ENCODE measurements at places on chromosomes 4 and X.

DNA sequence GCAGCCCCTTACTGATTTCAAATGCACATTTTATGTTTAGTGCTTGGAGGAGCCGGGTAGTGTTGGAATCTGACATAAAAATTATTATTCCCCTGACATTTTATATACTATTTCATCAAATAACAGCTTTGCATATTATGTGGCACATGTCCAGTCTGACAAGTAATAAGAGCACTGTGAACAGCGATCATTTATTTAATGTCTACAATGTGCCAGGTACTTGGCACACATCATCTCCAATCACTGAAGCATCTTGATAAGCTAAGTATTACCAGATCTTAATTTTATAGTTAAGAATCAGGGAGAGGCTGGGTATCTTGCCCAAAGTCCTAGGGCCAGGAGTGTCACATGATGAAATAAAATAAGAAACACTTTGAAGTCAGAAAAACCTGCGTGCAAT is 197.2 kb downstream of the NR3C2 start:
- DNase-seq: no peak

DNA sequence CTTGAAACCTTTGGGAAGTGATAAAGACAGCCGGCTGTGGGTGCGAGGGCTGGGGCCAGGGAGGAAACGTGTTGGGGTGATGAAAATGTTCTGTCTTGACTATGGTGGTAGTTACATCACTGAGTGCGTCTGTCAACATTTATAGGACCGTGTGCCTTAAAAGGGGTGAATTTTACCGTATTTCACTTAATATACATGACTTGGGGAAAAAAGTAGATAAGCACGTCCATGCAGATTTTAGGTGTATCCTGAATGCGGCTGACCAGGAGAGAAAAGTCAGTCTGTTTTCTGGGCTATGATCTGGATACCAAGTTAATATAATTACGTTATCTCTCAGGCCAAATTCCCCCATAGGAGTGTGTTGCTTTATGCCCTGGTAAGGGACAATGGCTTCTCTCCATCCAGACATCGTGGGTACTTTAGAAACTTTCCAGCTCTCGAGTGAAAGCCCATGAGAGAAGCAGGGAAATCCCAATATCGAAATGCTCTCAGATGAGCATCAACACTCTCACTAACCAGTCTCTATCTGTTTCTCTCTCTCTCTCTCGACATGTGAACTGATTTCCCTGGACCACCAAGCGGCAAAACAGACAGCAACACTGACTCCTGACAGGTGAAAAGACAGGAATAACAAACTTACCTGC is 71.5 kb downstream of the IRF2 start:
- DNase-seq: no peak

DNA sequence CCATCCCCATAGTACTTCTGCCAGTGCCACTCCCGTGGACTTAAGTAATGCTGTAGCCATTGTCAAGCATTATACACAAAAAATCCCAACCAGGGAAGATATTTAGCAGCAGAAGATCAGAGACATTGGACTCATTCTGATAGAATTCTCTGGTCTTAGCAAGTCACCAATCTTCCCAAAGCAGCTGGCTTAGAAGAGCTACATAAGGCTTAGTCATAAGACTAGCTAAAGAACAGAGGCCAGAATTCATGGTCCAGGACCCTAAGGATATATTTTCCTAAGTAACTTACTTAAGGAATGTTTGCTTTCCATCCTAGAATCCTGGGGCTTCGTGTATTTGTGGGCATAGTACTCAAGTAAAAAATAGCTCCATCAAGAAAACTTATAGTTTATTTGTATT is 100.3 kb upstream of the SLIT2 start:
- no peak for DNase-seq

DNA sequence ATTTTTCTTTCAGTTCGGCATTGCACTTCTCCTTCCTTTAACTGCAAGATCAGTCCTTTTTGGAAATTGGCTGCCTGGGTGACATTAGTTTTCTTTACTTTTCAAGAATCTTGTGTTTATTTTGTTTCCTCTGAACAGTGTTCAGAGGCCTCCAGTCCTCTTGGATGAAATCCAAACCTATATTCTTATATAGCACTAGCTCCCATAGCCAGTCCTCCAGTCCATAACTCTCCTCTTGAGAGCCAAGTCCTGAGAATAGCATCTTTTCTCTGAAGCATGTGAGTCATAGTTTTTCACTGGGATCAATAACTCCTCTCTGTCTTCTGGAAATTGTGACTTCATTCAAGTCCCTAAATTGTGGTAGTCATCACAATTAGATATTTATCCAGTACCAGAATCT is 357.5 kb downstream of the RAPGEF2 start:
- DNase-seq: no peak

DNA sequence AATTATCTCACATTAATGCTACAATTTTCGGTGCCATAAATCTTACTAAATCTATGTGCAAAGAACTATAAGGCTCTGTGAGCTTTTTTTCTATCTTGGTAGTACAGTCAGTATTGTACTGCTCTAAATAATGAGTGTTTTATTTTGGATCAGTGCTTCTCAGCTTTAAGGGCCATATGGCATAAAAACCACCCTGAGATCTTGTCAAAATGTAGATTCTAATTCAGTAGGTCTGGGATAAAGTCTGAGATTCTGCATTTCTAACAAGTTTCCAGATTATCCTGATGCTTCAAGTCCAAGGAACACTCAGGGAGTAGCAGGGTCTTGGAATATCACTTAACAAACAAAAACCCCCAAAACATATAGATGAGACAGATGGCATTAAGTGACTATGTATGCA is 486.5 kb downstream of the GRXCR1 start:
- no peak for DNase-seq

DNA sequence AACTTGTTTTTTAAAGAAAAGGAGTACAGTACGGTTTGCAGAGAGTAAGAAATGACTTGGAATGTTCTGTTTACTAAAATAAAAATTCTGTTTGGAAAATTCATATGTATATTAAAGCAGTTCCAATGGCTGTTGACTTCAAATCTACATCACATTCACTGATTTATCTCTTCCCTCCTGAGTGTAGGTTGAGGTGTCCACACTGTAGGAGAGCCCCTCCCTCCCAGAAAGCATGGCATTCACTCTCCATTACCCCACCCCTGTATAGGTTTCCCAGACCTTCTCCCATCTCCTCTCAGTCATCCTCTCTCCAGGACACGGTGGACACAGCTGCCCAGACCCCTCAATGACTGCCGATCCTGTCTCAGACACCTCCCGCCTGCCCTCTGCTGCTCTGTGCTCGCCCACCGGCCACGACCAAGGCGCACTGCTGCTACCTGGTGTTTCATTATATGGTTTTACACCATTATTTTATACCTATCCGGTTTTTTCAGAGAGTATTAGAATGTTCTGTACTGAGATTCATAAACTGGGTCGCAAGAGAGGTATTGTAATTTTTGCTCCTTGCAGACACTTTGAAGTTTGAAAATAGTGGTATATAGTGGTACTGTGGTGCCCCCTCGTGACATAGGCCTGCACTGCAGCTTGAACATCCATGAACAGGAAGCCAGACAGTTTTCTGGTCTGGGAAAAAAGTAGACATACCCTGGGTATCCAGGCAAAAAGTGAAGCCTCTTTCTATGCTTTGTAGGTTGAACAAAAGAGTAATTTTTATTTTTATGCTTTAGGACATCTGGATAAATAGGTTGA is 38.8 kb upstream of the BEX4 start:
- peak; percentile 6 for DNase-seq

GRCh38 chrX:128287693-128288092 is 235.5 kb upstream of the ACTRT1 start:
- DNase-seq: no peak

DNA sequence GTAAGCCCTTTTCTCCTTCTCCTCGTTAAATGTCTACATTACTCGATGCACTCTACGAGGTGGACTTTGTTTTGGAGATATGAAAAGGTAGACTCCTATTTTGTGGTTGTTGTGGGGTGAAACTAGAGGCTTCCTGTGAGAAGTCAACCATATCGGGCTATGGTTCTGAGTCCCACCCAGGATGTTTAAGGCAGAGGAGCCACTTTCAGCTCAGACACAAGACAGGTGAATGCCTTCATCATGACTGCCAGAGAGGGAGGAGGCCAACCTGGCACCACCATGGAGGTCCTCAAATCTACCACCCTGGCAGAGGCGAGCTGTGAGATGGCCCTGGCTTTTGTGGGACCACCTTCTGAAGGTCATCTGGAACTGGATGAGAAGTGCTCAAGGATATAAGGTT is 154.4 kb upstream of the KLF3 start:
- DNase-seq: no peak

DNA sequence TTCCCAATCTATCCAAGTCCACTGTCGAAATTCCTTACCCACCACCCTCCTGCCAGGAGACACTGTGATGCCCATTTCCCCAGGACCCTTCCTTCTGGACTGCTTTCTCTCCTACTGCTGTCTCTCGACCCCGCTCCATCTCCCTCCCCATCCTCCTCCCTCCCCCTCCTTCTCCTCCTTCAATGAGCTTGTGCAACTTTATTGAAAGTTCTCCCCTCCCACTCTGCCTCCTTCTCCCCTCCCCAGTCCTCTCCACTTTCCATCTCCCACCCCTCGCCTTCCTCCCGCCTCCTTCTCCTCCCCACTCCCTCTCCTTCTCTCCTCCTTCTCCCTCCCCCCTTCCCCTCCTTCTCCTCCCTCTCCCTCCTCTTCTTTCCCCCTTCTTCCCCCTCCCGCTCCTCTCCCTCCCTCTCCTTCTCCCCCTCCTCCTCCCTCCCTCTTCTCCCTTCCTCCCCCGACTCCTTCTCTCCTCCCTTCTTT is 116.6 kb upstream of the FAT1 start:
- DNase-seq: no peak

DNA sequence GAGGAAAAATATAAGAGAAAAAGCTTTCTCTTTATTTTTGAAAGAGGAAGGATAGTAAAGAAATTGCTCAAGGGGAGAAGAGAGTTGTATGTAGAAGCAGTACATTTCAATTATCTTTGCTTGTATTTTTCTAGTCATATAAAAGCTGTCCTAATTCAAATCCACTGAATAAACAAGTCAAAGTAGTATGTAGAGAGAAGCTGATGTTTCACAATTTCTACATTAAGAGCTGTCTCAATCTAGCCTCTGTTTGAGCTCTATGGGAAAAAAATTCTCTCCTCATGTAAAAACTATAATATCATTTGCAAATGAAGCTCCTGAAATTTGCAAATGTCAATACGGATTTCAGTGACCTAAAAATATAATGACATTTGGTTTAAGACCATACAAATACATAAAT is 52.6 kb downstream of the CHM start:
- no peak for DNase-seq

- no peak for DNase-seq
Measured at GRCh38 chr4:128355305-128355704, 67.7 kb upstream of the PGRMC2 start.

- DNase-seq: no peak
Measured at GRCh38 chrX:17818726-17819125, 42.4 kb downstream of the RAI2 start.

DNA sequence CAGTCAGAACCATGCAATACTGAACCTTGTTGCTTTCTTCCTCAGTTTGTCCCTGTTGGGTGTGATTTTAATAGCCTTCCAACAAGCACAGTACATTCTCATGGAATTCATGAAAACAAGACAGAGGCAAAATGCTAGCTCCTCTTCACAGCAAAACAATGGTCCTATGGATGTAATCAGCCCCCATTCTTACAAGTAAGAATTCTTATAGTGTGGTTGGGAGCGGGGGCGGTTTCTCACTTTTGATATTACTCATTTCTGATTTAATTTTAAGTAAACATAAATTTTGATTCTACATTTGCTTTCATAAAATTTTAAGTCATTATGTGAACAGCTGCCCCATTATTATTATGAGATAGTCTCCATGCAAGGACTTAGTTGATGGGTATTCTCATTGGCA is 80.8 kb upstream of the TLR2 start:
- no peak for DNase-seq

DNA sequence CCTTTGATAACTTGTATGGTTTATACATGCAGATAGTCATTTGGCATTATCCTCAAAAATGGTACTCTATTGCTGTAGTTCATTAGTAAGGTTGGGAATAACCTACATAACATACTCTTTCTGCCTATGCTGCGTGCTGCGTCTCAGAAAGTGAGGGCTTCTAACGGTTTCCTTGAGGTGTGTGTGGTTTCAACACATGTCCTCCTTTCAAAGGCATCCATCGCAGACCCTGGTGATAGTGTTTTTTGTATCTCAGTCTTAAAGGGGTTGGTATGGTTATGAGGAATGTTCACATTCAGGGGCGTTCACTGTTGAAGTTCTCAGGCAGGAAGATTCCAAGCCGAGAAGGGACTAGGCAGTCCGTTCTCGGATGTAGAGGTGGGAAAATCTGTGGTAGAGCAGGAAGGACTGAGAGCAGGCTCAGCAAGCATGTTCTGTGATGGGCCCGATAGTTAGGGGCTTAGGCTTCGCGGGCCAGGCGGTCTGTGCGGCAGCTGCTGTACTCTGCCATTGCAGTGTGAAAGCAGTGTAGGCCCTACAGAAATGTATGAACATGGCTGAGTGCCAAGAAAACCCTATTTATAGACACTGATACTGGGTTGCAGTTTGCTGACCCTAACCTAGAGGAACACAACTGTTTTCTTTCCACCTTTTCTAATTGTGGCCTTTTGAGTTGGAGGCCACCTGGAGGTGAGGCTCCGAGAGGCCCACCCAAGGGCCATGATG is 123.2 kb downstream of the GPR143 start:
- no peak for DNase-seq

DNA sequence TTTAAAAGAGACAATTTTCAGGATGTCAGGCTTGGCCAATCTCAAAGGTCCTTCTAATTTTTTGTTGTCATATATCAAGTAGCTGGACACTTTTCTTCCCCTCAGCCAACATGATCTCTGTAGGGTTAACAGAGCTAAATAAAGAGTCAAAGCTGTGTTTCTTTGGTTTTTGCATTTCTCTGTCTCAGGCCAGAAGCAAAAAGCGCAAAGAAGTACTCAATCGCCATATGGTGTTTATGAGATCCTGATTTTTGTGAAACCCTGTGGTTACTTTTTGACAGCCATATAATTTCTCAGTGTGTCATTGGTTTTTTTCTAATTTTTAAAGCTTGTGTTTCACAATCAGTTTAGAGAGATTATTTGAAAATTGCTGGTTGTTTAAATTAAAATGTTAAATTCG is 111.9 kb downstream of the MAPK10 start:
- DNase-seq: no peak

DNA sequence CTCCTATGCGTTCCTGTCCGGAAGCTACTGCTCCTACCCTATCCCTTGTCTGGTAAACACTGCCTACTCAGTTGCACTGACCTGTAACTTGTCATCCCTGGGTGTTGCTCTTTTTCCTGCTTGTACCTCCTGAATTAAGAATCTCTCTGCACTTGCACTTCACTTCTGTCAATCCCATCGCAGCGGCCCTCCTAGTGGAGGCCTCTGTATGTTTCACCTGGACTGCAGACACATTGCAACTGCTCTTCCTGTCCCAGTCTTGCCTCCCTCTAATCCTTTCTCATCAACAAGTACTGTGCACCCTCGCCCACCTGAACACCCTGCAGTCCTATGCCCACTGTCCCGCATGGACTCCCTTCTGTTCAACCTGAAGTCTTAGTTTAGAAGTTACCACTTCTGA is 8.0 kb downstream of the GK start:
- no peak for DNase-seq

GRCh38 chr4:116438417-116438816 is 647.0 kb downstream of the TRAM1L1 start:
- no peak for DNase-seq
